ENCODE measurements at places on chromosomes 12 and 14. TPM values are rescaled to one million over a fixed set of nuclear protein-coding genes. Genes with fewer than 3 reads are reported as not detected.

The KCNK13 gene
- not detected for total RNA-seq

The TSHR gene
- total RNA-seq = not detected

The PLA2G1B gene
- not detected for total RNA-seq

The MSI1 gene
- not detected for total RNA-seq

The POTEM gene
- not detected for total RNA-seq

The SYNE3 gene
- total RNA-seq = 20.4 TPM

The KLHL33 gene
- 0.09 TPM for total RNA-seq

The OTX2 gene
- not detected for total RNA-seq

The SLC5A8 gene
- not detected for total RNA-seq

The INF2 gene
- 67.9 TPM for total RNA-seq

The GRIP1 gene
- not detected for total RNA-seq

The HECTD4 gene
- total RNA-seq = 20.5 TPM

The RASSF9 gene
- 1.6 TPM for total RNA-seq

The ADCY4 gene
- total RNA-seq = 2.1 TPM

The CLEC7A gene
- total RNA-seq = not detected

The GYS2 gene
- not detected for total RNA-seq

The GLT1D1 gene
- total RNA-seq = not detected

The SOAT2 gene
- 0.12 TPM for total RNA-seq

Data from pericardium fibroblast (primary cell).